ENCODE measurements at places on chromosomes 13 and 19.

DNA sequence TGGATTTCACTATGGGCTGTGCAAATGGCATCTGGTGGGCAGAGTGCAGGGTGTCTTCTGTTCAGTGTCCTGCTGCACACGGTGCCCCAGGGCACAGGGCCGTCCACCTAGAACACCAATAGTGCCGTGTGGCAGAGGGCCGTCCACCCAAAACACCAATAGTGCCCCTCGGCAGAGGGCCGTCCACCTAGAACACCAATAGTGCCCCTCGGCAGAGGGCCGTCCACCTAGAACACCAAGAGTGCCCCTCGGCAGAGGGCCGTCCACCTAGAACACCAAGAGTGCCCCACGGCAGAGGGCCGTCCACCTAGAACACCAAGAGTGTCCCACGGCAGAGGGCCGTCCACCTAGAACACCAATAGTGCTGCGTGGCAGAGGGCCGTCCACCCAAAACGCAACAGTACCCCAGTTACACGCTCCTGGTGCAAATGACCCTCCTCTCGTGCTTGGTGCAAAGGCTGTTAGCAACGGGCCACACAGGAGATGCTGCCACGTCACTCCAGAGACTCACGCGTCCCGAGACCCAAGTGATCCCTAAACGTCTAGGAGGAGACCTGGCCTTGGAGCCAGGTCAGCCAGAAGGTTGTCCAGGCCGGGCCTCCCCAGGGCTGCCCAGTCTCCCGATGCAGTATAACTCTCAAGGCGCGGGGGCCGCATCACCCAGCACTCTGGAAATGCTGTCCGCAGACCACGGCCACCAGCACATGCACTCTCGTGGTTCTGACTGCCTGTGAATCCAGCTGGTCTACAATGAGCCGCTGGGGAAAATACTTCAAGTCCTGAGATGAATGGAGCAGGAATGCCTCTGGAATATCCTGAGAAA, 51.5 kb downstream of the RASA3 start:
- no peak for DNase-seq

GRCh38 chr13:20505405-20506366, 20.0 kb downstream of the CRYL1 start:
- DNase-seq = no peak

GRCh38 chr19:14366529-14366928, 14.7 kb upstream of the ADGRE5 start:
- DNase-seq = peak; percentile 67

DNA sequence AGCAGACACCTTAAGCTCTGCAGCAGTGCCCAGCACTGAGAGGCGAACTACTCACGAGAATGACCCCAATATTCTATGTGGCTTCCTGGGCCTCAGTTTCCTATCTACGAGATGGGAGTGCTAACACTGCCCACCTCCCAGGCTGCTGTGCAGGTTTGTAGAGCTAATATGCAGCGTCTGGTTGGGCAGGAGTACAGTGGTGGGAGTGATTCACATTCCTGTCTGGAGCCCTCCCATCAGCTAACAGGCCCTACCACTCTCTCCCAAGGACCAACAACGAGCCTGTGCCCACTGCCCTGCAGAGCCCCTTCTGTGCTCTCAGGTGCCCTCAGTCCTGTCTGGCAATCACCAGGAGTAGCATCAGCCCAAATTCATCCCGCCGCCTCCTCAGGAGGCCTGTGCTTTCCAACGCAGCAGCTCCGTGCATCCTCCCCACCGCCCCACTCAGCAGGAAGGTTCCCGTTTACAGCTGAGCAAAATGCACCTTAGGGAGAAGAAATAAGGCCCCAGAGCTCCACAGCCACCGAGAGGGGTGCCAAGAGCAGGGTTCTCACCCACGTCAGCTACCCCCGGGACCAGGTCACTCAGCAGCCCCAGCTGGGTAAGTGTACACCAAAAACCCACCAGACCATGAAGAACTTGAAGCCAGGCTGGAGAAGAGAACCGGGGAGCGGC, 6.6 kb downstream of the AKT2 start:
- no peak for DNase-seq

GRCh38 chr13:85799097-85799582, at the start of gene SLITRK6:
TSS of gene SLITRK6 (minus strand) at chr13:85799419. CDS start at chr13:85796508, 2,911 bp downstream.
- peak; percentile 80 for DNase-seq

GRCh38 chr13:42041011-42041683, 7.3 kb upstream of the DGKH start:
- peak; percentile 74 for DNase-seq

- no peak for DNase-seq
Measured at GRCh38 chr19:51064534-51065220, at the start of gene KLK13. TSS of gene KLK13 (minus strand) at chr19:51065092. CDS start at chr19:51065067, 25 bp downstream.

DNA sequence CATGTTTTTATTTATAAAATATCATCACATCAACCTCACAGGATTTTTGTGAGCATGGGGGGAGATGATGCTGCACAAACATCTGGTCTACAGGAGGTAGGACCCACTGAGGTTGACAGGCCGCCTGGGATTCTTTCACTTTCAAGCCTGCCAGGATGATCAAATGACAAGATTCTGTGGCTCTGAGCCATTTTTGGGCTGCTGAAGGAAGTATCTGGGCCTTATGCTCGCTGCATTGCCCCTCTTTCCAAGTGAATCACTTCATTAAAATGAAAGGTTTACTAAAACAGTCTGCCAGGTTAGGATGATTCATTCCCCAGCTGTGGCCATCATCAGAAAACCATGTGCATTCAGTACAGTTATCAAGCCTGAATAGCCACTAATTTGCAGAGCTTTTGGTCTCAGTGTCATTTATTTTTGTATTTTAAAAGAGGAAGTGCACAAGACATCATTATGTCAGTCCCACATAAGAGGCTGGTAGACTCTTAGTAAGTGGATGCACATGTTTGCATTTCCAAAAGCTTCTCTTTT, 34.4 kb downstream of the STARD13 start:
- peak; percentile 98 for DNase-seq

DNA sequence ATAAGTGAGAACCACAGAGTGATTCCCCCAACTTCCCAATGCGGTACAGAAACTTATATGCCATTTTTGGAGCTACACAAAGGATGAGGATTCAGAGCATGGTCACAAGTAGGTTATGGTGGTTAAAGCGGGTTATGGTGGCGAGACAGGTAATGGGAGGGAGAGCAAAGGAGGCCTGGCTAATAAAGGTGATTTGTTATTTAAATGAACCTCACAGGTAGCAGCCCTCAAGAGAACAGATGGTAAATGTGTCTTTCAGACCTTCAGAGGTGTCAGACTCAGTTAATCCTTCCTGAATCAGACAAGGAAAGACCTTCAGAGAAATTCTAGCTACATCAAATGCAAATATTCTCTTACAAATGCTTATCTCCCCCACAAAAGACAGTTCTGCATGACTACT, 1971.4 kb downstream of the OLFM4 start:
- no peak for DNase-seq
